ENCODE measurements at places on chromosomes 3 and 15. TPM values are rescaled to one million over a fixed set of nuclear protein-coding genes. Genes with fewer than 3 reads are reported as not detected.

GRCh38 chr15:46855388-46855787, 861.9 kb upstream of the SEMA6D start:
- H3K36me3 ChIP-seq: no peaks in the 10 kb centered on the region
- H3K27me3 ChIP-seq: no peaks in the 10 kb centered on the region
- no peak overlapping the region for H3K27ac ChIP-seq

DNA sequence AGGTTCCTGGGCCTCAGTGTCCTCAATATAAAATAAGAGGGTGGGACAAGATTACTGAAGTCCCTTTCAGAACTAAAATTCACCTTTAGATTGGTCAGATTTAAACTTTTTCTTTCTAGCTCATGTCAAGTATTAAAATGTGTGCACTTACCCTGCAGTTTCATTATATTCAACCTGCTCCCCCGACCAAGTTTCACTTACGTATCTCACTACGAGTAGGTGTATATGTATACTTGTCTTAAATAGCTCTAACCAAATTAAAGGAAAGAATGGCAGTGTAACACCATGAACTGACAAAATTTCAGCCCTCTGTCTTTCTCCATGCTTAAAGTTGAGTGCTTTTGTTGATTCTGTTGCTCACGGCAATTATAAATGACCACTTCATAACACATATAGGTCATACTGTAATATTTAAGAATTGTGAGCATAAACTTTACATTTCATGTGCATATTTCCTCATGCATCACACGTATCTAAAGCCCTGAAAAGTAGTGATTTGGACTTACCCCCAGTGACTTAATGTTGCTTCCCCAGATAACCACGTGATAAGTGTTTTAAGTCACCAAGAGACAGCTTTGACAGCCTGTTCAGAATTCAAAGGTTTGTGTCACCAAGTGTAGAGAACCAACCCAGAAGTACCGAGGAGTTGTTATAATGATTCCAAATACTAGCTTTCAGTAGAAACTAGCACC, 70.0 kb downstream of the PGPEP1L start:
- DNase-seq: no peak
- H3K36me3 ChIP-seq: peaks cover 98% of the 10 kb centered on the region
- peaks cover 18% of the 10 kb centered on the region for H3K4me1 ChIP-seq
- no peak overlapping the region for H3K27ac ChIP-seq
- H3K4me3 ChIP-seq: no peak overlapping the region

GRCh38 chr3:64620020-64620419, 67.8 kb downstream of the ADAMTS9 start:
- no peak overlapping the region for H3K27ac ChIP-seq
- no peak for DNase-seq
- no peak overlapping the region for H3K4me3 ChIP-seq
- H3K4me1 ChIP-seq: no peaks in the 10 kb centered on the region

GRCh38 chr3:167198949-167199600, 181.0 kb downstream of the ZBBX start:
- H3K27me3 ChIP-seq: no peaks in the 10 kb centered on the region
- no peak for DNase-seq
- no peak overlapping the region for H3K4me3 ChIP-seq
- no peaks in the 10 kb centered on the region for H3K4me1 ChIP-seq
- no peak overlapping the region for H3K27ac ChIP-seq

- no peaks in the 10 kb centered on the region for H3K36me3 ChIP-seq
- DNase-seq: no peak
- no peak overlapping the region for H3K4me3 ChIP-seq
- no peaks in the 10 kb centered on the region for H3K27me3 ChIP-seq
- H3K27ac ChIP-seq: no peak overlapping the region
- no peaks in the 10 kb centered on the region for H3K4me1 ChIP-seq
These were observed 18.2 kb downstream of the MINDY4B start for GRCh38 chr3:150887031-150887430.

DNA sequence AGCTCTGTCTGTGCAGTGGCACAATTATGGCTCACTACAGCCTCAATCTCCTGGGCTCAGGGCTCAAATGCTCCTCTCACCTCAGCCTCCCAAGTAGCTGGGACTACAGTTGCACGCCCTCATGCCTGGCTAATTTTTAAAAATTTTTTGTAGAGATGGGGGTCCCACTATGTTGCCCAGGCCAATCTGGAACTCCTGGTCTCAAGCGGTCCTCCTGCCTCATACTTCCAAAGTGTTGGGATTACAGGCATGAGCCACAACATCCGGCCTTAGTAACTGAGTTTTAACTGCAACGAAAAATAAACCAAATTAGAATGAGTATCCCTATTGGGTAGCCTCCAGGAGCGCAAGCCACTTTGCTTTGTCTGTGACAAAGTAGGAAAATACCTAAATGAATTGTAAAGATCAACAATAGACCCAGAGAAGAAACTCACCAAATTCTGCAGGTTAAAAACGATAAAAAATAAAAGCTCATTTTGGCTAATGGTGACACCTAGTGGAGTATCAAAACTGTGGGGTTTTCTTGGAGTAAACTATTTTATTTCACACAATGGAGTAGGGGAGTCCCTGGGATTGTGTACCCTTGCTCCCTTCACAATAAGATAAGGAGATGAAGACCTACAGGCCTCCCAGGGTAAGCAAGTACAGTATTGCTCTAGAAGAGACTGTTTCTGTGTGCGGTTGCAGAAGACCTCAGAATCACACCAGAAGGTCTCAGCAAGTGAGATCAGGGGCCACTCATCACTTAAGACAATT, 21.0 kb upstream of the CA12 start:
- H3K27ac ChIP-seq: no peak overlapping the region
- no peaks in the 10 kb centered on the region for H3K27me3 ChIP-seq
- H3K4me1 ChIP-seq: no peaks in the 10 kb centered on the region
- H3K4me3 ChIP-seq: no peak overlapping the region

CLDN16 gene
- not detected for polyA plus RNA-seq

PRTG gene
- polyA plus RNA-seq: 0.53 TPM

Data from stomach (tissue), 19 donors.